ENCODE measurements at places on chromosomes 11 and 22. TPM values are rescaled to one million over a fixed set of nuclear protein-coding genes. Genes with fewer than 3 reads are reported as not detected.

DNA sequence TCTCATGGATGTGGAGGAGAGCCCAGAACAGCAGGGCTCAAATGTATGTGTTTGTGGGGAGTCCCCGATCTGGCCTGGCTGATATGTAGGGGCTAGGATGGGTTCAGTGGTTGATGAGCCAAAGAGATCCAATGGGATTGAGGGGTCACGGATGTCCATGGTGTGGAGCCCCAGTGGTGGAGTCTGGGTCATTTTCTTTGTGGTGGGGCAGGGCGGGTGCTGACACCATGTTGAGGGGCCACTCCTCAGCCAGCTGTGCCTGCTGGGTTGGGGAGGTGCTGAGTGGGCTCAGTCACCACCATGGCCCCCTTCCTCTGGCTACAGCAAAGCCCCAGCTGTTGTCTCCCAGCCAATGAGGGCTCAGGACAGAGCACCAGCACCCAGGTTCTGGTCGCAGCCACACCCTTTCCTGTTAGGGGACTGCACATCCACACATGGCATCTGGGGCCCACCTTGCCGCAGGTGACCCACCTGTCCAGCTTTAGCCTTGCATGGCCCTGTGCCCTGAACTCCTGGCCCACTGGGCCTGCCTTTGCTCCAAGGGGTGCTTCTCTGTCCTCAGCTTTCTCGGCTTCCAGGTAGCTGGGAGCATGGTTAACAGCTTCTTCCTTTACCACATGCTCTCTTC, 3.2 kb upstream of the GNAZ start:
- DNase-seq = no peak

The OR56A1 gene
- not detected for polyA plus RNA-seq

The ACRV1 gene
- polyA plus RNA-seq = 0.39 TPM

DNA sequence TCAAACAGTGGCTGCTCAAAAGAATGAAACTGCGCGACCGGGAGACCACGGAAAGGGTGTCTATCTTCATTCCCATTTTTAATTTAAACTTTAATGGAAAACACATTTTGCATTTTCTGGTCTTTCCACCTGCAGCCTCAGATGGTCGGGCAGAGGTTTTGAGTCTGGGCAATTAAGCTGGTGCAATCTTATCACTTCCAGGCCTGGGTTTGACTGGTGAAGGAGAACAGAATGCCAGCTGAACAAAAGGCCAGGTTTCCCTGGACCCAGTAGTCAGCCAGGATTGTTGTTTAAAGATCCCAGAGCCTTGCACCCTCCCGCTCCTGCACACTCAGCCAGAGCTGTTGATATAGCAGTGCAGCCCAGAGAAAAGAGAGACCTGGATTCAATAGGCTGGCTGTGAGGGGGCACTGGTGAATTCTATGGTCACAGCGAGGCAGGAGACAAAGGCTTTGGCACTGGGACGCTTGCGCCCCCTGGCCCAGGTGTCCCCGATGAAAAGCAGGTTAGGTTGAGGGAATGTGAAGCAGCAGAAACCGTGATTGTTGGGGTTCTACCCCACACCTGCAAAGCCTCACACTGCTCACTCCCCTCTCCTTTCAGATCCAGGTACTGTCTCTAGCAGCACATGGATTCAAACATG, 83.6 kb downstream of the FLI1 start:
- DNase-seq = no peak

DNA sequence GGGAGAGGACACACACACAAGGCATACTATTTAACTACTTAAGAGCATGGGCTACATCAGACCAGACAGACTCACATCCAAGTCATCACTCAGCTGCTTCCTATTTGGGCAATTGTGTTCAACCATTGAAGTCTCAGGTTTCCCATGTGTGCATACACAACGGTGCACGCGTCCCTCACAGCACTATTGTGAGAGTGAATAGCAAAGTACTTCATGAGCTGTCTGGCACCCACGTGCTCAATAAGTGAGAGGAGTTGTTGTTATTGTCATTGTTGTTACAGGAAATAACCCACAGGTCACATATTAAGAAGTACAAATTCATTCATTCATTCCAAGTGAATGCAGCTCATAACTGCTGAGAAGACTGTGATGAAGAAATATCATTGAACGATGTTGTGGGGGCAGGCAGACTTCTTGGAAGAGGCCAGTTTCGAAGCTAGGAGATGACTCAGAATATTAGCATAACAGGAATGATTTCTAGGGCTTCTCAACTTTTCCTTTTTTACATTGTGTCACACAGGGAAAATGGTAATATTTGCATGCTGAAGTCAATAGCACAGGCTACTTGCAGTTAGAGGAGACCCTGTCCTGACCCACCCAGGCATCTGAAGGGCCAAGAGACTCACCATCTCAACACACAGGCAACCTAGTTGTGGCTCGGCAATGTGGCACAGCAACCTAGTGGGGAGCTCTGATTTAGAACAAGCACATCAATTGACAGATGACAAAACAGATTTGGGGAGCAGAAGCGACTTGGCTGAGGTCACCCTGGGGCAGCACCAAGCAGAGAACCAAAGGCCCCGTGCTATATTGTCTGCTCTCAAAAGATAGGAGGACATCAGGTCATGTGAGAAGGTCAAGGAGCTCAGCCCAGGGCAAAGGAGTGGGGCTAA, 606.0 kb downstream of the BUD13 start:
- DNase-seq = no peak

DNA sequence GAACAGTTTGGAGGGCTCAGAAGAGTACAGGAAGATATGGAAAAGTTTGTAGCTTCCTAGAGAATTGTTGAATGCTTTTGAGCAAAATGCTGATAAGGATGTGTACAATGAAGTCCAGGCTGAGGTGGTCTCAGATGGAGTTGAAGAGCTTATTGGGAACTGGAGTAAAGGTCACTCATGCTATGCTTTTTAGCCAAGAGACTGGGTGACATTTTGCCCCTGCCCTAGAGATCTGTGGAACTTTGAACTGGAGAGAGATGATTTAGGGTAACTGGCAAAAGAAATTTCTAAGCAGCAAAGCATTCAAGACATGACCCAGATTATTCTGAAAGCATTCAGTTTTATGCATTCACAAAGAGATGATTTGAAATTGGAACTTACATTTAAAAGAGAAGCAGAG, 27.9 kb upstream of the CABP2 start:
- DNase-seq = no peak

- DNase-seq = no peak
These were observed 279.7 kb downstream of the CADM1 start for GRCh38 chr11:115224551-115224950.

DNA sequence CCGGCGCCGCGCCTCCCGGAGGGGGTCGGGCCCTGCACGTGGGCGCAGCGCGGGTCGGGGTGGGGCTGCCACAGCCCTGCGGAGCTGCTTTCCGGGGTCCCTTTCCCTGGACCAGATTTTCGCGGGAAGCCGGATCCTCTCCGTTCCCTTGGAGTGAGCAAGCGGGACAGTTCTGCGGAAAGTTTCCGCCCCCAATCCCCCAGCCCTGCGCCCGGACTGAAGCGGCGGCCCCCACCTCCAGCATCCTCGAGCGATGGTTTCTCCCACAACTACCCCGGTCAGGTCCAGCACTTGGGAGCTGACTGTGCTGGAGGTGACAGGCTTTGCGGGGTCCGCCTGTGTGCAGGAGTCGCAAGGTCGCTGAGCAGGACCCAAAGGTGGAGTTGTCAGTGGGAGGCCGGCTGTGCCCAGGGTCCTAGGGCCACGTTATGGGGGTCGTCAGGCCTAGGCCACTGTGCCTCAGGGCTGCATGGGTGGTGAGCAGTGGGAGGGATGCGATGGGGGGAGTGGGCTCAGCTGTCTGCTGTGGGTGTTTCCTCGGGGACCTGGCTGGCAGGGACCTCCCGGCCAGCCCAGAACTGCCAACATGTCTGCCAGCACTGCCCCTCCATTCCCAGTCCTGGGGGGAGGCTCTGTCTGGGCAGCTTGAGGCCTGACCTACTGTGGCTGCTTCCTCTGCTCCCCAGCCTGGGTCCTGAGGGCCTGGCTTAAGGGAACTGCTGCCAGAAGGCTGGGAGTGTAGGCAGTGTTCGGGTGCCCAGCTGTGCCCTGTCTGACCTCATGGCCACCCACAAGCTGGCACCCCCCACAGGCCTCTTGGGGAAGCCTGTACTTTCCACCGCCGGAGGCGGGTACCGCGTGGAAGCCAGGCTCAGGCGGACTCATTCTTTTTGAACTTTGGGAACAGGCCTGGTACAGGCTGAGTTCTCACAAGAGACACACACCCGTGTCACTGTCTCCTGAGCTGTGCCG, 726 bp downstream of the ST3GAL4 start:
- peak; percentile 43 for DNase-seq
